ENCODE measurements at places on chromosomes 2 and 18.

DNA sequence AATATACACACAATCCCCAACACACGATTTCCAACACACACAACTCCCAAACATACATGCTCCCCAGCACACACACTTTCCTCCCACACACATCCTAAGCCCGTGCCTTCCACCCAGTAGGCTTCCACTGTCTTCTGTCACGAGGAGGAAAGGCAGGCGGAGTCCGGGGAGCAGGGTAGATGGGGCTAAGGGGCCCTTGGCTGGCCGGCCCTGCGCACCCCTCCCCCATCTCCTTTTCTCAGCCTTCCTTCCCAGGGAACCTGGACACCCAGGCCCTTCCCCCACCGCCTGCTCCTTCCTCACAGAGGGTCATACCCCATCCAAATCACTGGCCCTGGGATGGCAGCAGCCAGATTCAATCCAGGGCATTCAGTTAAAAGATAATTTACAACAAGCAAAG lies 3.4 kb upstream of the PDCD1 start:
- no peak for DNase-seq

DNA sequence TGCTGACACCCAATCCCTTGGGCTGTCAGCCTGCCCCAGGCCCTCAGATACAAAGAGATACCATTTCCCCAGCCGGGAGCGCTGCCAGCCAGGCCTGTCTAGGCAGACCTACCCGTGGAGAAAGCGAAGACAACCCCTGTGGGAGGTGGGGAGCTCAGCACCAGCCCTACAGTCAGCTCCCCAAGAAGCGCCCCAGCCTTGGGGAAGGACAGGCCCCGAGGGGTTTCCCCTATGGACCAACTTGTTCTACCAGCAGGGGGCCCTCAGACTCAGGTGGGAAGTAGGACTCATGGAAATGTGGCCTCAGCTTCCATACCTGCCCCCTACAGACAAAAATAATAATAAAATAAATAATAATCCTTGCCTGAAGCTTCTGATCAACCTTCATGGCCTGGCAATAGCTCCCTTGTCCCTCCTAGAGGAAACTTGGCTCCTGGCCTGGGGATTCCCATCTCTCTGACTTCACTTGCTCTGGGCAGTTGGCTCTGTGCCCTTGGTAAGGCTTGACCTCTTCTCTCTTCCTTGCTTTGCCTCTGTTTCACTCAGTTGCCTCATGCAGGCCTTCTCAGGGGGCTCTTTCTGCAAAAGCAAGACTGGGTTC lies 7.0 kb downstream of the SLC35F6 start:
- peak; percentile 56 for DNase-seq

- DNase-seq: no peak
Measured at GRCh38 chr2:129469871-129470270, 509.6 kb upstream of the RAB6C start.

GRCh38 chr2:237269138-237269875 lies 144.7 kb downstream of the COL6A3 start:
- no peak for DNase-seq

DNA sequence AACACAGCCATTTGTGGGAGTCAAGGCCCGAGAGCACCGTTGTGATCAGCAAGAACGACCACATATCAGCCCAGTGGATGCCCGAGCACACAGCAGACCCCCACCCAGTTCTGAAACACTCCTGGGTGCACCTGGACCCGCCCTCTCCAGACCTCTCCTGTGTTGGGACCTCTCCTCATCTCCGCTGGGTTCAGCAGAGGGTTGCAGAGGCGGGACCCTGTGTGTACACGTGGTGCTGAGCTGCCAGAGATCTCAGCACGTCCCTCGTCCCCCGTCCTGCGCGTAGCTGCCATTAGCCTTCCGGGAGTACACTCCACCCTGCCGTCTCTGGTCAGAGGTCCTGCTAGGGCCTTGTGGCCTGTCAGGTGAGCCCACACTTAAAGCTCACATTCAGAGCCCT lies 51.7 kb downstream of the ADI1 start:
- DNase-seq: no peak

GRCh38 chr2:153169609-153170008 lies 309.0 kb downstream of the RPRM start:
- DNase-seq: no peak

GRCh38 chr2:18593496-18593895 lies 4.1 kb upstream of the NT5C1B start:
- DNase-seq: no peak

GRCh38 chr18:11909591-11910026 lies 1.5 kb upstream of the MPPE1 start:
- DNase-seq: no peak

DNA sequence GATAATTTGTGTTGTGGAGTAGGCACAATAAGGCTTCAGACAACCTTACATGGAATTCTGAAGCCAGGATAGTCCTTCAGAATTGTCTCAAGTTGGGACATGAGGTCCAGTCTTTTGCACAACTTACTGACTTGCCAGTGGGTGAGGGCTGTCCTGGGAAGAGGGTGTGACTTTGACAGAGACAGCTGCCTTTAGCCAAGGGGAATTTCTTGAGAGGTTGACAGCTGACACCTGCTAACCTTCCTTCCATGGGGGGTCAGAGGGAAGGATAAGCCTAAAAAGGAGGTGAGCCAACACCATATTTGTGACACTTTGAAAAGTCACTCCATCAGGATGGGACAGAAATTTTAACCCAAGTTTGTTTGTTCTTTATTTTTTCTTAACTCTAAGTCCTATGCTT lies 907.8 kb upstream of the CRIM1 start:
- DNase-seq: no peak

DNA sequence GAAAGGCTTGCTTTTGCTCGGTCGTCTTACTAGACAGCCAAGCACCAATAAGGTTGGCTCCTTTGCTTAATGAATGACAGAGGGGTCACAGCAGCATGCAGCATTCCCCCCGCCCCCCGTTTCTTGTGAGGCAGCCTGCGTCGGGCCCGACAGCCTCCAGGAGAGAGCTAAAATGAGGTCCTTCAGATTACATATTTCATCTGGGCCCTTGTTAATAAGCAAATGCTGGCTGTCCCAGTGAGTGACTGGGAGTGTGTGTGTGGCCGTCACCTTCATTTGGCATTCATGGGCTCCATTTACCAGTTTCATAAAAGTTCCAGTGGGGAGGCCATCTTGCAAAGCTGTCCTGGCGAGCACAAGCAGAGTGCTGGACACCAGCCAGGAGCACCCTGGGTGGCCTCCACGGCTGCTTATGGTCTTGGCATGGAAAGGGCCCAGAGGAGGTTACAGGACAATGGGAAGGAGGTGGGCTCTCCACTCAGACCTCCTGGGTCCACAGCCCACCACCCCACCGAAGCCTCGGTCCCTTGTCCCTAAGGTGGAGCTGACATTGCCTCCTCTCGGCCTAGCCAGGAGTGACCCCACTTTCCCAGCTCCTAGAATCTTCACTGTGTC lies 37.2 kb downstream of the ODC1 start:
- DNase-seq: no peak

DNA sequence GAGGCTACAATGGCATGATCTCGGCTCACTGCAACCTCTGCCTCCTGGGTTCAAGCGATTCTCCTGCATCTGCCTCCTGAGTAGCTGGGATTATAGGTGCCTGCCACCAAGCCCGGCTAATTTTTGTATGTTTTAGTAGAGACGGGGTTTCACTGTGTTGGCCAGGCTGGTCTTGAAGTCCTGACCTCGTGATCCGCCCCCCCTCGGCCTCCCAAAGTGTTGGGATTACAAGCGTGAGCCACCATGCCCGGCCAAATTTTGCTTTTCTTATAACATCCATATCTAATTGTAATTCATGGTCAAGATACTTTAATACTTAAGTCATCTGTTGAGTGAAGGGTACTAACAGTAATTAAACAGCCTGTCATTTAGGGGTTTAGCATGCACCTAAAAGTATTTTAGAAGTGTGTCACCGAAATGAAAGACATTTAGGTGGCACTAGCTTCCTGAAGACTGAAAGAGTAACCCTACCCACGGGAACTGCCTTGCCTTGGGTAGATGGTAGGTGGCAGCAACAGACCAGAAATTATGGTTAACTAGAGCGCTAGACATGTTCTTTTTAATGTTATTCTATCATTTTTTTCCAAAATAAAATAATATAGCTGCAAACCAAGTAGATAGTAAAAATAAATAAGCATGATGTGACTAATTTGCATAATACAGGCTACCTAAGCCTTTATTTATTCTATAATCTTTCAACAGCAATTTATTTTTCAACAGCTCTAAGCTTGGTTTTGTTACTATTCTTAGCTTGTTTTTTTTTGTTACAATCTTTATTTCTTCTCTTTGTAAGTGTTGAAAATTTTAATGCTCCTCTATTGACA lies 8.6 kb upstream of the ACYP2 start:
- peak; percentile 32 for DNase-seq

DNA sequence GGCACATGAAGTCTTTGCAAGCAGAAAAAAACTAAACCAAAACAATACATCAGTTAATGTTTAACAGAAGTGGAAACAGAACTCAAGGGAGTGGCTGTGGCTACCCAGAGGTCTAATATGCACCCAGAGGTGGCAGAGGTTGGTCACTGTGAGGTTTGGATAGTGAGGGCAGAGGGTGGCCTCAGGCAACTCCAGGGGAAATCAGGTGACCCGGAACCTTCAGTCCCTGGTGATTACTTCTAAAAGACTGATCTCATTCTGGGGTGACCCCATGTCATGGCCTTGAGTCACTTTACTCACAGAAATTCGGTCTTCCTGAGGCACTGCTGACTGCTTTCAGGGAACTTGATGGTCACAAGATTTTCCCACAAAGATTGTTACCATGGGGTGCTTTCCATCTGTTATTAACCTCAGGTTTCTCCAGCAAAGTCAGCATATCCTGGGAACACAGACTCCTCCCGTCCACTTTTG lies 99.4 kb downstream of the TMEM17 start:
- no peak for DNase-seq

GRCh38 chr2:128408349-128409305 lies 90.0 kb upstream of the HS6ST1 start:
- no peak for DNase-seq

DNA sequence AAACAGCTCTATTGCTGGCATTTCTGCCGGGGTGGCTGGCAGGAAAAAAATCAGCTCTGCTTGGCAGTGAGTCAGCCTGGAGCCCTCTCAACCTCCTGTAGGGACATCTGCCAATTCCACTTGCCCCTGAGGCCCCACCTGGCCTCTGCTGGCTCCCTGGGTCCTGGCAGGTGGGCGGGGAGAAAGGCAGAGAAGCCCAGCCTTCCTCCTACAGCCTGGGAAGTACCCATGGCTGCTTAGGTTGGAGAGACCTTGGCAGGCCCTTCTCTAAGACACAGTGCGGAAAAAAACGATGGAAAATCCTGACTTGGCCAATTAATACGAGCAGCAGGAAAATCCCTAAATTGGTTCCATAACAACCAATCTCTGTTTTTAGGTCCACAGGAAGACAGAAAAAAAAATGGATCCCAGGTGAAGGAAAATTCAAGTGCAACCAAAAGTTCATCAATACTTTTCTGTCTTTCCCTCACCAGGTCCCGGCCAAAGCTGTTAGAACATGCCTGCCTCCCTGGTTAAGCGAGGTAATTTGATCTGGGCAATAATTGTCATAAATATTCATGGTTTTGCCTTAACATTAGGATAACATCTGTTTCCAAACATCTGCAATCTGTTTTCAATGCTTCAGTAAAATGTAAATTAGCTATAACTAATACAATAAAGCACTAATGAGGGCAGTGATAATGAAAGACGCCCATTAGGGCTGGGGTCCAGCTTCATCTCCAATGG lies 245.9 kb downstream of the TFCP2L1 start:
- DNase-seq: no peak

- no peak for DNase-seq
Measured at GRCh38 chr2:119442226-119442619, 10.6 kb downstream of the TMEM37 start.

DNA sequence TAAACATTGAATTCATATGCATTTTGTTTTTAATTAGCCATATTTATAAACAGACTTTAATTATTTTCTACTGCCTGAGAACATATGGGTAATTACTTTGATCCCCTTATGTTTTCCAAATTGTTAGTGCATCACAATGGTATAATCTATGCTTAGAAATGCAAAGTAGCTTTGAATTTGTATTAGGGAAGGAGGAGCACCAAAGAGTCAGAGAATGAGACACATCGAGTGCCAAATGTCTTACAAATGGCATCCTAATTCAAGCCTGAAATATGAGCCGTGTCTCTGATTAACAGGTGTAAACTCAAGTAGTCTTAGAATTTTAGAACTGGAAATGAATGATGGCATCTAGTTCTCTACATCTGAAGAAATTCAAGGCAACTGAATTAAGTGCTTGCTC lies 8.7 kb upstream of the HNMT start:
- no peak for DNase-seq

DNA sequence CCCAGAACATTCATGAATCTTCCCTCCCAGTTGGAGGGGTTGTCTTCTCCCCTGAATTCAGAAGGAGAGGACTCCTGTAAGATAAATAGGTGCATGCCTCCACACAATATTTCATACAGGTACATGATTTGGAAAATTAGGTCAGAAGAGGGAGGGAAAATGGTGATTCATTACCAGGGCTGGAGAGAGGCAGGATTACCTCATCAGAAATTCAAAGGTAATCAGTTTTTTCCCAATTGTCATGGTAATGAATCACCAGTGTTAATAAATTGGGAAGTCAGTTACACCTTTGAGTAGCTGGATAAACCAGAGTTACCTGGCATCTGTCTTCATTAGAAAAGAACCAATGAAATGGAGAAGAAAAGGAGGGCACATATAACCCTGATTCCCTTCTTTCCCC lies 128.5 kb downstream of the EN1 start:
- DNase-seq: no peak

GRCh38 chr18:65955747-65956146 lies 204.9 kb downstream of the CDH7 start:
- DNase-seq: no peak

GRCh38 chr18:4125224-4125623 lies 329.9 kb downstream of the DLGAP1 start:
- DNase-seq: no peak

- DNase-seq: no peak
Measured at GRCh38 chr2:234514873-234515638, 18.2 kb upstream of the ARL4C start.

DNA sequence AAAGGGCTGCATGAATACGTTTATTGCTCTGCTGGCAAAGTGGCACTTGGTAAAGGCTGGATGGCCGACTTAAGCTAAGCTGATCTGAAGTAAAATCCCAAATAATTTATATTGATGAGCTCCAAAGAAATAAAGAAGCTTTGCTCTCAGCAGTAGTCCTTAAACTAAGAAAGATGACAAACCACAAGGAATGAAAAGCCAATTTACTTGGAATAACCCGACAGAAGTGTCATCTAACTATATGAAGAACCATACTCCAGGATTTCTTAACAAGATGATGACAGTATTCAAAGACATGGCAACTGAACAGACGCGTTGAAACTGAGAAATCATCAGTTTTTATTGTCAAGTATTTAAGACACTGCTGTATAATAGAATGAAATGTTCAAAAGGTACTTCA lies 294.1 kb downstream of the PDE11A start:
- no peak for DNase-seq

- no peak for DNase-seq
Measured at GRCh38 chr2:45273412-45274249, 264.4 kb upstream of the SIX2 start.

GRCh38 chr2:162574615-162575452 lies 230.9 kb downstream of the GCA start:
- DNase-seq: no peak

Measured in stimulated activated CD4-positive, alpha-beta T cell treated with anti-CD3 and anti-CD28 coated beads, Interleukin-15, amount 100 ng/mL, for 24 hours (primary cell).